Dermis lymphatic vessel endothelial cell (primary cell): ENCODE measurements at places on chromosomes 1 and 21. TPM values are rescaled to one million over a fixed set of nuclear protein-coding genes. Genes with fewer than 3 reads are reported as not detected.

Gene MAEL
- total RNA-seq = not detected in 2 replicates

Gene HAX1
- total RNA-seq = 70.4 and 76.0 TPM in 2 replicates

Gene STYXL2
- total RNA-seq = not detected in 2 replicates

Gene MORN1
- total RNA-seq = 2.9 and 5.5 TPM in 2 replicates

Gene ACP6
- 1.5 and 2.0 TPM in 2 replicates for total RNA-seq

Gene WLS
- 20.3 and 25.6 TPM in 2 replicates for total RNA-seq

Gene KANK4
- not detected in 2 replicates for total RNA-seq

Gene SPATA21
- not detected in 2 replicates for total RNA-seq

Gene OLFML3
- total RNA-seq = 1.4 and 10.0 TPM in 2 replicates

Gene AADACL3
- total RNA-seq = not detected in 2 replicates

Gene FAM131C
- 0.11 TPM in 1 of 2 replicates, not detected in the other for total RNA-seq

Gene LMOD1
- total RNA-seq = 0.11 TPM in 1 of 2 replicates, not detected in the other

Gene GBP7
- total RNA-seq = not detected in 2 replicates

Gene CTSK
- total RNA-seq = 0.77 and 1.5 TPM in 2 replicates

Gene RBP7
- 1.6 and 3.3 TPM in 2 replicates for total RNA-seq

Gene CELA3B
- total RNA-seq = 0.09 TPM in 1 of 2 replicates, not detected in the other

Gene AMY1C
- not detected in 2 replicates for total RNA-seq

Gene CGN
- 0.11 and 0.26 TPM in 2 replicates for total RNA-seq

Gene TLR5
- total RNA-seq = 0.33 and 0.43 TPM in 2 replicates

Gene OR2L5
- not detected in 2 replicates for total RNA-seq

Gene CHIA
- total RNA-seq = not detected in 2 replicates

Gene SH3D21
- total RNA-seq = 0.65 and 0.77 TPM in 2 replicates

Gene SAMD13
- 0.43 and 1.0 TPM in 2 replicates for total RNA-seq

Gene EFNA3
- 1.4 and 2.1 TPM in 2 replicates for total RNA-seq

Gene TDRD5
- total RNA-seq = 0.09 and 0.11 TPM in 2 replicates

Gene AVPR1B
- not detected in 2 replicates for total RNA-seq

Gene REN
- 0.11 TPM in 1 of 2 replicates, not detected in the other for total RNA-seq

Gene MGST3
- 135 and 248 TPM in 2 replicates for total RNA-seq

Gene KCNJ9
- total RNA-seq = not detected in 2 replicates

Gene DEPDC1
- 2.2 and 3.2 TPM in 2 replicates for total RNA-seq

Gene KRTAP19-8
- total RNA-seq = not detected in 2 replicates

Gene TMEM269
- total RNA-seq = under 0.01 TPM in 1 of 2 replicates, not detected in the other

Gene TMEM52
- total RNA-seq = not detected in 2 replicates

Gene VHLL
- total RNA-seq = 0.11 TPM in 1 of 2 replicates, not detected in the other

Gene CLDN19
- total RNA-seq = not detected in 2 replicates

Gene LCE2B
- not detected in 2 replicates for total RNA-seq

Gene FMO5
- 2.9 and 3.9 TPM in 2 replicates for total RNA-seq

Gene CDA
- 0.43 and 0.95 TPM in 2 replicates for total RNA-seq

Gene CFAP141
- not detected in 2 replicates for total RNA-seq

Gene MAP3K21
- 0.43 and 0.54 TPM in 2 replicates for total RNA-seq

Gene THBS3
- 12.6 and 13.2 TPM in 2 replicates for total RNA-seq

Gene CD244
- not detected in 2 replicates for total RNA-seq

Gene CELA3A
- total RNA-seq = not detected in 2 replicates

Gene GNL2
- 45.3 and 58.6 TPM in 2 replicates for total RNA-seq
